ENCODE measurements at places on chromosomes 3 and 15.

GRCh38 chr3:130662501-130662996 lies 84.1 kb downstream of the PIK3R4 start:
- no peak for DNase-seq

- DNase-seq: no peak
Observed at GRCh38 chr15:101795455-101795854, 7.9 kb upstream of the OR4F6 start.

GRCh38 chr3:32384938-32385337 lies 6.7 kb upstream of the CMTM7 start:
- no peak for DNase-seq

DNA sequence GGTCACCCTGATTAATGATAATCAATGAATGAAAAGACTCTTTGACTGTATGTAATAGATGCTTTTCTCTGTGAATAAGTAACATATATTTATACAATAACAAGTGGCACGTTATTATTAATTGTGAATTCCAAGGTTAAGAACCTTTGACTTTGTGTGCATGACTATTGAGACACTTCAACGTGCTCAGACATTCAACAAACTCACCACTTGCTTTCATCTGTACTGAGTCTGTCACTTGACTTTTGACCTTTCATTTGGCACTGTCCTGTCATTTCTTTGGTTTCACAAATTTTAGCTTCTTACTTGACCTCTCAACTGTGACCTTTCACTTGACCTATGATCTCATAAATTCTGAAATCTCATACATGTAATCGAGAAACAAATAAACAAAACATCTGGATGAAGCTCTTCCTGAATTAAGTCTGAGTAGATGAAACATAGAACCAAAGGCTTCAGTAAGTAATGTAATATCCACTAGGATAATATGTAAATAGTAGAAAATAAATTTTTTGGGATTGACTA lies 426.8 kb downstream of the MECOM start:
- no peak for DNase-seq

DNA sequence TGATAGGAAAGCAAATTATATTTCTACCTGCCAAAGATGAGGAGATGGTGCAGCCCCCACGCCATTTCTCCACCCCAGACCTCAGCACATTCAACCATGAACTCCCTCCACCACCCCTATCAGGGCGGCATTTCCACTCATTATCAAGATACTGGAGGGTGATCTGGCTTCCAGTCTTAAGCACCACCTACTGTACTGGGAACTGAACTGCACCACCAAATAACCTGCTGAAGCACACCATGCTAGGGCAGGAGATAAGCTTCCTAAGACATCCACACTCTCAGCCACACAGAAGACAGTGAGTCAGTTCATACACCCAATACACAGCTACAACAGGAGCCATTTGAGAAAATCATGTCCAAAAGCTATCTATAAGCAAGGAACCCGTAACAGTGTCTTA lies 98.8 kb downstream of the FGF7 start:
- DNase-seq: no peak

DNA sequence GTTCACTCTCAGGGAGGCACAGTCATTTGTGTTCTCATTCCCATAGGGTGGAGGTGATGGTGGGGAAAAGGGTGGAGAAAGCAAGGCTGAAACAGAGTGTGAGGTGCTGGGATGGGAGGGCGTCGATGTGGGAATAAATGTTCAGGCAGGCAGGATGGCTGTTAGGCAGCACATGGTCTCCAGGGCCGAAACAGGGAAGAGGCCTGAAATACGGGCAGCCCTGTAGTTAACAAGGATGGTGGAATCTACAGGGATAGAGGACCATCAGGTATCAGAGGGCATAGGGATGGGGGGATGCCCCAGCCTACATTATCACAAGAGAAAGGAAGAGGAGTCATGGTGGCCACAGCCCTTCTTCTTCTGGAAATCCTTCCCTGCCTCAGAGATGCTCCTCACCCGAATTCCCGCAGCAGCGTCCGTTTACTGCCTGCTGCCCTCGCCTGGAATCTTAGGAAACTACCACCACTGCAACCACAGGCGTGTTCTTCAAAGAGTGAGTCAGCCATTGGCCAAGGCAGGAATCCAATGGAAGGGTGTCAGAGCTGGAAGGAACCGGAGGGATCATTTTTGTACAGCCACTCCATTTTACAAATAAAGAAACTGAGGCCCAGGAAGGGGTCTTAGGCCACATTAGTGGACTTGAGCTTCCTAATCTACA lies 49.7 kb upstream of the POMGNT2 start:
- no peak for DNase-seq

DNA sequence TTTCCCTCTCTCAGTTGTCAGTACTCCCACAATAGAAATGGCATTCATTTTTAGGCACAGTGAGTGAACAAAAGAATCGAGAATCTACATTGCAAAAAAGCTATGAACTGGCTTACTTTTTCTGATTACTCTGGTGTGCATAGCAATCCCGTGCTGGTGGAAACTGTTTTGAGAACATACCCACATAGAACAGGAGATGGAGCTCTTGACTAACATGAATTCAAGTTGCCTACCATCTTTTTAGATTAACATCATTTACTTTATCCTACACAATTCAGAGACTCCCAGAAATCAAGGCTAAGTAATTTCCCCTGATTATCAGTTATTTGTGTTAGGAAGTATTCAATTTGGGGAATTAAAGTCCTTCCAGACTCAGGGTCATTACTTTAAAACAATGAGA lies 326.6 kb downstream of the ARPP21 start:
- DNase-seq: no peak

DNA sequence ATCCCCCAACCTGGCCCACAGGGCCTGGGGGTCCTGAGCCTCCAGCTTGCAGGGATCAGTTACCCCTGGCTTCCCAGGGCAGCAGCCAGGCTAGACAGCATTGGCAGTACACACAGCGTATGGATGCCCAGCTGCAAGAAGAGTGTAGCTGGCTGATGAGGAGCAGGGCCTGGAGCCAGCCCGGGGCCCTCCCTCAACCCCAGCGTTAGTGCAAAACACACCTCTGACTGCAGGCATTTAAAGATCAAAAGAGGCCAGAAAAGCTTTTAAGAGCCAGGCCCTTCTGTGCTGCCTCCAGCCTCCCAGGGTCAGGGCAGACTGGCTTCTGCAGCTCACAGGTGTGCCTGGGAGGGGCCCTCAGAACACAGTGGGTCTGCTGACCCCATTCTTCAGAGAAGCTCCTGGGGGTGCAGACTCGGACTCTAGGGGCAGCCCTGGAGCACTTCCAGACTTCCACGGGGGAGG lies 110.6 kb downstream of the ETFA start:
- DNase-seq: no peak

DNA sequence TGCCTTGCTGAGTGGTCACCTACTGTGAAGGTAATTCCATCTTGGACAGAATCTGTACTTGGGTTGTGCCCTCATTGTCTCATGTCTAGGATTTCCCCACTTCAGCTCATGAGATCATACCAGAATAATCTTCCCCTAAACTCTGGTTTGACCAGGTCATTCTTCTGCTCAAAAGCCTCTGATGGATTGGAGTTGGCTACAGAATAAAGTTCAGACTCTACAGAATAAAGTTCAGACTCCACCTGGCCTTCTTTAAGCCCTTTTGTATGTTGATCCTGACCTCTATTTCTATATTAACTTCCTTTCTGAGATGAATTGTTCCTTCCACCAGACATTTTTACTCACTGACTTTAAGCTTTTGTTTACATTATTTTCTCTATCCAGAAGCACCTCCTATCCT lies 6.4 kb upstream of the GLCE start:
- DNase-seq: no peak

- no peak for DNase-seq
Observed at GRCh38 chr15:95075792-95076677, 844.7 kb downstream of the MCTP2 start.

Measured in activated CD4-positive, CD25-positive, alpha-beta regulatory T cell treated with anti-CD3 and anti-CD28 coated beads, Interleukin-2, amount 50 U/mL, for 16 hours (primary cell).